ENCODE measurements at places on chromosomes 12 and 14.

- no peak for DNase-seq
These were observed 51.3 kb downstream of the KLRG1 start for GRCh38 chr12:9040484-9041186.

GRCh38 chr14:96246539-96246847, 9.5 kb upstream of the BDKRB1 start:
- no peak for DNase-seq

GRCh38 chr14:24364841-24365240, 3.1 kb upstream of the NFATC4 start:
- no peak for DNase-seq

GRCh38 chr12:118398940-118399339, 22.6 kb downstream of the SUDS3 start:
- no peak for DNase-seq

- DNase-seq, result no peak
These were observed 80.7 kb downstream of the IRF2BPL start for GRCh38 chr14:76947838-76948184.

Measured in stimulated activated CD4-positive, alpha-beta T cell treated with anti-CD3 and anti-CD28 coated beads, Interleukin-1b, Interleukin-23, amount 100 ng/mL, for 1 hour (primary cell).